CD8-positive, alpha-beta memory T cell (primary cell): ENCODE measurements at places on chromosomes 2 and 18. TPM values are rescaled to one million over a fixed set of nuclear protein-coding genes. Genes with fewer than 3 reads are reported as not detected.

The PKDCC gene
- total RNA-seq, result 0.28 TPM

The RESP18 gene
- total RNA-seq, result not detected

DNA sequence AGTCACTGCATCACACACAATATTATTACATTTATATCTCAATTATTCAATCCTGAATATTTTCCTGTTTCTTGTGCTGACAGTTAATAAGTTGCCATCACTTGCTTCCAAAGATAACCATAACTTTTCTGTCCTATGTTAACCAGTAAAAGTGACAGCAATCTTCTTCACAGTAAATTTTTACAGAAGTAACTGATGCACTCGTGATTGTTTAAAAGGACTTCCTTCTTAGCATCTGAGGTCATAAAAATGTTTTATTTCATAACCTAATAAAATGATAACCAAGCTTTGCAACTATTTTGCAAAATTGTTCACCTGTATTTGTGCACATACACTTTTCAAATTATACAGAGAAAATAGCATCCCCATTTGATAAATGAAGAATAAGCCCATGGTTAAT, 20.6 kb upstream of the ANKRD62 start:
- H3K4me3 ChIP-seq, result no peak overlapping the region
- H3K27ac ChIP-seq, result no peak overlapping the region
- no peaks in the 10 kb centered on the region for H3K4me1 ChIP-seq
- H3K27me3 ChIP-seq, result no peaks in the 10 kb centered on the region
- no peak for DNase-seq
- no peaks in the 10 kb centered on the region for H3K36me3 ChIP-seq

GRCh38 chr2:110124939-110125691, 9.5 kb upstream of the MALL start:
- no peaks in the 10 kb centered on the region for H3K4me1 ChIP-seq
- no peaks in the 10 kb centered on the region for H3K27me3 ChIP-seq
- no peak overlapping the region for H3K4me3 ChIP-seq
- no peak overlapping the region for H3K27ac ChIP-seq
- H3K36me3 ChIP-seq, result no peaks in the 10 kb centered on the region
- no peak for DNase-seq

The AGXT gene
- total RNA-seq, result not detected

The COL4A3 gene
- total RNA-seq, result not detected

DNA sequence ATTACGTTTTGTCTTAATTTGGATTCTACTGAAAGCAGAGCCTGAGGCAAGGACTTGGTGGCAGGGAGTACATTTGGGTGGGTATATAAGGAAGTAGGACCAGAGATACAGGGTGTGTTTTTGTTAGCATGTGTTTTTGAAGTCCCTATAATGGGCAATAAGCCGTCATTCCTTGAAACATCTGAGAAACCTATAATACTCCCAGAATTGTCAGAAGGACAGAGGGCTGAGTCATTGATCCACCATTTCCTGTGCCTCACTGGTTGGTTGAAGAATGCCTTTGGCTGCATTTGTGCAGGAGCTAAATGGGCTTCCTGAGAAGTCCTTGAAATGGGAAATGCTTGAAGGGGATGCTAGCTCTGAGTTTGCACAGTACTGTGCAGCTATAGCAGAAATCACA, 281.8 kb upstream of the ZEB2 start:
- H3K4me1 ChIP-seq, result no peaks in the 10 kb centered on the region
- H3K27me3 ChIP-seq, result no peaks in the 10 kb centered on the region
- DNase-seq, result no peak
- no peaks in the 10 kb centered on the region for H3K36me3 ChIP-seq
- H3K27ac ChIP-seq, result no peak overlapping the region

The SLC23A3 gene
- total RNA-seq, result 2.3 TPM

DNA sequence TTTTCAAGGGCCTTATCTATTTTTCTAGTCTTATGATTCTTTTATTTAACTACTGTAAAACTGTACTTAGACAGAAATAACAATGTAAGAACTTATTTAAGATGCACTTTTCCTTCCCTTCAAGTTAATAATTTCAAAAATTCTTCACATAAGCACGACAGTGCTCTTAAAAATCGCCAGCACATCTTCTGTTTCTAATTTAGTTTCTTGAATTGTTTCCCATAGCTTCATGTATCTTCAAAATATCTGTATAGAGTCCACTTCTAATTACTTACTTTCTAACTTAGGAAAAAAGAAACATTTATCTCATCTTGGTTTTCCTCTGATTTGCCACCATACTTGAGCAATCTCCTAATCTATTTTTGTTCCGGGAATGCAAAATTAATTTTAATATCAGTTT, 196.1 kb downstream of the BABAM2 start:
- H3K4me3 ChIP-seq, result no peak overlapping the region
- H3K4me1 ChIP-seq, result peaks cover 5% of the 10 kb centered on the region

- H3K4me1 ChIP-seq, result peaks cover 7% of the 10 kb centered on the region
- no peaks in the 10 kb centered on the region for H3K36me3 ChIP-seq
- DNase-seq, result no peak
- no peak overlapping the region for H3K27ac ChIP-seq
- H3K4me3 ChIP-seq, result no peak overlapping the region
- H3K27me3 ChIP-seq, result no peaks in the 10 kb centered on the region
Observed at GRCh38 chr2:70823249-70823648, 2.9 kb upstream of the CLEC4F start.

GRCh38 chr2:72012886-72013574, 134.6 kb downstream of the CYP26B1 start:
- DNase-seq, result no peak
- no peaks in the 10 kb centered on the region for H3K4me1 ChIP-seq
- no peaks in the 10 kb centered on the region for H3K27me3 ChIP-seq

The GPR45 gene
- not detected for total RNA-seq

DNA sequence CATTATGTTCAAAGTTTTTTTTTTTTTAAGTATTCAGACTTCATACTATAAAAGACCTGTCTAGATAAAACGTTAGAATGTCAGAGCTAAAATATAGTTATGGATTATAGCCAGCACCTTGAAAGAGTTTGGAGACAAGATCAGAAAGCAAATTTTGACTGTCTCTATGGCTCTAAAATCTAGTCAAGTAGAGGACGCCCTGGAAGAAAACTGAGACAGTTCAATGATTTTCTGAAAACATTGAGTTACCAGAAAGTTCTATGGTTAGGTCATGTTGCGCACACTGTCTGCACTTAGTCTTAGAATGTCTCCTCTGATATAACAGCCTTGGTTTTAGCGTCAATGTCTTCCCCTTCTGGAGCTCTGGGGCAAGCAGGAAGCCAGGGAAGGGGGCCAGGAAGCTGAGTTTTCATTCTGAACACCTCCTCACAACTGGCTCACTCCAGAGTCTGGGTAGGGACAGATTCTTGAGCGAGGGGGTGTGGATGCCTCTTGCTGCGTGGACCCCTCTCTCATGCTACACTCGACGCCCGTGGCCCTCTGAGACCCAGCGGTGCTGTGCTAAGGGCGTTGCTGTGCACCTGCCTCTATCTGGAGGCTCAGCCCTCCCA, 99.5 kb downstream of the RNF144A start:
- H3K4me1 ChIP-seq, result peaks cover 8% of the 10 kb centered on the region
- no peak overlapping the region for H3K27ac ChIP-seq
- H3K27me3 ChIP-seq, result no peaks in the 10 kb centered on the region
- no peak for DNase-seq
- no peak overlapping the region for H3K4me3 ChIP-seq

The ICOS gene
- total RNA-seq, result 84.5 TPM

DNA sequence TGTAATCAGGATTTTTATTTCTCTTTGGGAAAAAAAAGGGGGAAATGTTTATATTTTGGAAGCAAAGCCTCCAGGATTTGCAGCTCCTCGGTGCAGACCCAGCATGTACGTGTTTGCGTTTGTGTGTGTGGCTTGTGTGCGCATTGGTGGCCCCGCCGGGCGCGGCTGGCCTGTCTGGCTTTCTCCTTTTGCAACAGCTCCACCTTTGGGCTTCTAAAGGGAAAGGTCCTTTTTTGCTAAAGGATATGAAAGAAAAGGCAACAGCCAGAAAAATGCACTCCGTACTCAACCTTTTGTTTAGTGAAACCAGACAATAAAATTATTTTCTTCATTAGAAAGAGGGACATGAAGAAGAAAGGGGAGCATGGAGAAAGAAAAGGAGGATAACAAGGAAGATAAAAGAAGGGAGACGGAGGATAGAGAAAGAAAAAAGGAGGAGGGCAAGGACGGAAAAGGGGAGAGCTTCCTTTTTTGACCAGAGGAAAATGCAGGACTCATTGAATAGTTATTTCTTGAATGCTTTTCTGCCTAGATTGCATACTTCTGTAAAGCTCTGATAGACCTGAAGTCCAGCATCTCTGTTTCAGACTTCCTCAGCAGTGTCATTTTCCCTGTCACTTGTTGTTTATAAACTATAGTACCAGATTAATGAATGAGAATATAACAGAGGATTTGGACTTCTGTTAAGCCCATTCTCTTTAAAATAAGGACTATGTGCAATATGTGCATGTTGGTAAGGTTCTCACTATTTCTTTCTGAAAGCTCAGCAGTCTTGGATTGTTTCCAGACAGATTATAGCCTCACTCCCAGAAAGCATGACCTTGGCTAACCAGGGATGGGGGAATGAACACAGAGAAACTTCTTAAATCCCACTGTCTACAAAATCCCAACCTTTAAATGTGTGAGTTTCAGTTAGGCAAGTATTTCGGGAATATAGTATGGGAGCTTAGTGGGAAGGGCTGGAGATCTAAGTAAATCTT, 563.1 kb upstream of the PIK3C3 start:
- no peaks in the 10 kb centered on the region for H3K27me3 ChIP-seq
- H3K4me1 ChIP-seq, result no peaks in the 10 kb centered on the region
- H3K36me3 ChIP-seq, result no peaks in the 10 kb centered on the region
- no peak overlapping the region for H3K27ac ChIP-seq
- no peak overlapping the region for H3K4me3 ChIP-seq
- DNase-seq, result no peak

GRCh38 chr2:241611062-241611461, 25.9 kb downstream of the THAP4 start:
- H3K4me3 ChIP-seq, result no peak overlapping the region
- H3K36me3 ChIP-seq, result peaks cover 3% of the 10 kb centered on the region
- H3K27me3 ChIP-seq, result no peaks in the 10 kb centered on the region
- no peak for DNase-seq

The ZNF512 gene
- 21.8 TPM for total RNA-seq

DNA sequence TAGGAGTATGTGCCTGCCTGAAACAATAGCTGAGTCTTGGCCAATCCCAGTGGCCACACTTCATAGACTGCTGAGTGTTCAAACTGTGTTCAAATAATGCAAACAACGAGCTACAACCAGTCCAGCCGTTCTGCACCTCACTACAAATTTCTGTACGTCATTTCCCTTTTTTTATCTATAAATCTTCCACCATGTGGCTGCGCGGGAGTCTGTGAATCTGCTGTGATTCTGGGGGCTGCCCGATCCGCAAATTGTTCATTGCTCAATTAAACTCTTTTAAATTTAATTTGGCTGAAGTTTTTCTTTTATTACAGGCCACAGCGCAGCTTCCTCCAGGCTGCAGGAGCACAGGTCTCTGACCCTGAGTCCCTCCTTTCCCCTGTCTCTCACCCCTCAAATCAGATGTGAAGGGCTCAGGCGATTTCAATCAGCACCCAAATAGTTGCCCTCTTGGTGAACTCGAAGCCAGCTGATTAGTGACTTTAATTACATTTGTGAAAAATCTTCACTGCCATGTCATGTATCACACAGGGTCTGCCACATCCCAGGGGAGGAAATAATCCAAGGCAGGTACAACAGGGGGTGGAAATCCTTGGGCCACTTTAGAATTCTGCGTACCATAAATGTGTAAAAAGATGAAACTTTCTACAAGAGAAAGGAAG, 145.6 kb downstream of the NDUFA10 start:
- no peak overlapping the region for H3K27ac ChIP-seq
- no peaks in the 10 kb centered on the region for H3K27me3 ChIP-seq
- DNase-seq, result no peak
- H3K4me3 ChIP-seq, result no peak overlapping the region
- H3K4me1 ChIP-seq, result no peaks in the 10 kb centered on the region

The KCNK3 gene
- total RNA-seq, result not detected

GRCh38 chr2:237754182-237754581, 44.4 kb upstream of the RBM44 start:
- DNase-seq, result no peak
- no peaks in the 10 kb centered on the region for H3K27me3 ChIP-seq
- no peak overlapping the region for H3K27ac ChIP-seq
- H3K4me3 ChIP-seq, result no peak overlapping the region
- H3K36me3 ChIP-seq, result peaks cover 66% of the 10 kb centered on the region

- no peaks in the 10 kb centered on the region for H3K4me1 ChIP-seq
- no peaks in the 10 kb centered on the region for H3K27me3 ChIP-seq
- no peak overlapping the region for H3K4me3 ChIP-seq
- DNase-seq, result no peak
Observed at GRCh38 chr2:175195012-175195411, 13.5 kb upstream of the ATP5MC3 start.

The SLC66A2 gene
- 29.9 TPM for total RNA-seq

The AGFG1 gene
- total RNA-seq, result 141 TPM

DNA sequence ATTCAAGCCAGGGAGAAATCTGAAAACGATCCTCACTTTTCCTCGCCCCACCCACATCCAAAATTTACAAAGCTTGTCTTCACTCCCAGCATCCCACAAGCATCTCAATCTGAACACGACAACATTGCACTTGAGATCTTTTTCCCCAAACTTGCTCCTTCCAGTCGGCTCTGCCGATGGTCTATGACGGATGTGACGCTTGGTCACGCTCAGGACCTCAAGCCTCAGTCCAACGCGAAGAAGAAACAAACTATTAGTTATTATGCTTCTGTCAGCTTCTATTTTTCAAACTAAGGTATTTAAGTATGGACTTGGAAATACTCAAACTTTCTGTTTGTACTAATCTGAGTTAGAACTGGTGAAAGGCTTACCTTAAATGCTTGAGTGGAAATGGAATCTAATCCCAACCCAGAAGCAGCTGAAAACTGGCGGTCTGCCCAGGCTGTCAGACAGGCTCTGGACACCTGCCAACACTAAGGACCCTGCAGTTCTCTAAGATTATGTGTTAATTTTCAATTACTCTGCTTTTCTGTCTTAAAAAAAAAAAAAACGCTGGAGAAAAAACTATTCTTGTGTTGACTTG, 132.1 kb upstream of the DNMT3A start:
- no peak for DNase-seq
- no peak overlapping the region for H3K27ac ChIP-seq
- H3K4me3 ChIP-seq, result no peak overlapping the region
- no peaks in the 10 kb centered on the region for H3K4me1 ChIP-seq
- H3K27me3 ChIP-seq, result no peaks in the 10 kb centered on the region

The VIL1 gene
- not detected for total RNA-seq

- H3K27me3 ChIP-seq, result no peaks in the 10 kb centered on the region
- peaks cover 26% of the 10 kb centered on the region for H3K4me1 ChIP-seq
- H3K27ac ChIP-seq, result no peak overlapping the region
- H3K36me3 ChIP-seq, result no peaks in the 10 kb centered on the region
- no peak for DNase-seq
Observed at GRCh38 chr2:97993926-97994325, 1.8 kb downstream of the TMEM131 start.

- H3K27ac ChIP-seq, result no peak overlapping the region
- H3K4me1 ChIP-seq, result peaks cover 4% of the 10 kb centered on the region
- peak overlapping the region; percentile 47 for H3K4me3 ChIP-seq
- H3K27me3 ChIP-seq, result peaks cover 6% of the 10 kb centered on the region
- DNase-seq, result peak; percentile 6
Observed at GRCh38 chr18:48007955-48008701, 77.7 kb upstream of the SMAD2 start.
